ENCODE measurements at places on chromosomes 11 and 22.

- DNase-seq: no peak
Observed at GRCh38 chr11:62401811-62402210, 17.0 kb upstream of the SCGB1A1 start.

DNA sequence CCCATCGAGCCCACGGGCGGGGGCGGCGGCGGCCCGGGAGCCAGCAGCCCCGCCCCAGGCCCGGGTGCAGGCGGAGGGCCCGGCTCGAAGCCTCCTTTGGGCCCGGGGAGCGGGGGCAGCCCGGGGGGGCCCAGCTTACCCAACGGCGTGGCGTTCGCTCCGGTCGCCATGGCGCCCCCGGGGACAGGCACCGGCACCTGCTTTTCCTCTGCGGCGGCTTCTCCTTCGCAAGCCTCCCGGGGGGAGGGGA lies 194 bp downstream of the SF1 start:
- DNase-seq: no peak

DNA sequence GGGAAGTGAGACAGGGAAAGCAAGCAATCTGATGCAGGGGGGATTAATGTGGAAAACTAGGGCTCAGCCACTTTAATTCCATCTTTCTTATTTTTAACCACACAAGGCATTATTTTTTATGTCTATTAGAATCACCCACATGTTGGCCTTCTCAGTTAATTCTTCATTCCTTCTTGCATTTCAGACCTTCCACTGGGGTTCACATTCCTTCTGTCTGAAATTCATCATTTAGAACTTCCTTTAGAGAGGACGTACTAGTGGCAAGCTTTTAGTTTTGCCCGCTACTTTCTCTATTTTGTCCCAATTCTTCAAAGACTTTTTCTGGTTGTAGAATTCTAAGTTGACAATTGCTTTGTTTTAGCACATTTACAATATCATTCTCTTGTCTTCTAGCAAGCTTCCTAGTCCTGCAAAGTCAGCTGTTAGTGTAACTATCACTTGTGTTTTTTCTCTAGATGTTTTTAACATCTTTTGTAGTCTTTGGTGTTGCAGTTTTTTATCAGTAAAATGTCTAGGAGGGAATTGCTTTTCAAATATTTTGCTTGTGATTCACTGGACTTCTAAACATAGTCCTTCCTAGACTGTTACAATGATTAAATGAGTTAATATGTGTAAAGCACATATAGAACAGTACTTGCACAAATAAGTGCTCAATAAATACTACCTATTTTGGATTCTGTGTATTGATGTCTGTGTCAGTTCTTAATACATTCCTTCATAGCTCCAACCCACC lies 5.5 kb upstream of the NNMT start:
- DNase-seq: no peak

DNA sequence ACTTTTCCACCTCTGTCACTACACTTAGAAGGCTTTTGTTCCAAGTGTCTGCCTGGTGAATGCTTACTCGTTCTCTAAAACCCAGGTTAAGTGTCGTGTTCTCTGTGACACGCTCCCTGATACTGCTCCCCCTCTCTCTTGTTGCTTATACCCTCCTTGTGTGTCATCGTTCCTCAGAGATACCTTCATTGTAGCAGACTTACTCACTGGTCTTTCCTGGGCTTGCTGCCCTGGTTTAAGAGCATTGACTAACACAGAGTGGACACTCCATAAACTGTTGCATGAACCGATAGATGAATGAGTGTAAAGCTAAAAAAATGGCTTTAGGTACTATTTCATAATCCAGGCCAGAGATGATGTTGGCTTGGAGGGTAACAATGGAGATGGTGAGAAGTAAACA lies 171.3 kb downstream of the GRIK4 start:
- no peak for DNase-seq

DNA sequence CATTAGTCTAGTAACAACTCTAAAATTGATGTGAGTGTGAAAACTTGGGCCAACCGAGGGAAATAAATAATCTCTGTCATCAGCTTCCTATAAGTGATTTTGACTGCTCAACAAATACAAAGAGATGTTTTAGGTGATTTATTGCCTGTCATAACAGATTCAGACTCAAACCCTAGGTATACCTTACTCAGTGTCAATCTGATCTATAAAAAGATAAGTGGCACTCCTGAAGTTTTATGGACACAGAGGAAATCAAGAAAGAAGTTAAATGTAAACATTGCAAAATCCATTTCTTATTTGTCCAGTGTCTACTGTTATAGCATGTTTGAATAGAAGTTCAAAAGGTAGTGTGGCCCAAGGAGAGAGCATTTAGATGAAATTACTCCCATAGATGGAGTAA lies 30.4 kb upstream of the TYR start:
- no peak for DNase-seq

DNA sequence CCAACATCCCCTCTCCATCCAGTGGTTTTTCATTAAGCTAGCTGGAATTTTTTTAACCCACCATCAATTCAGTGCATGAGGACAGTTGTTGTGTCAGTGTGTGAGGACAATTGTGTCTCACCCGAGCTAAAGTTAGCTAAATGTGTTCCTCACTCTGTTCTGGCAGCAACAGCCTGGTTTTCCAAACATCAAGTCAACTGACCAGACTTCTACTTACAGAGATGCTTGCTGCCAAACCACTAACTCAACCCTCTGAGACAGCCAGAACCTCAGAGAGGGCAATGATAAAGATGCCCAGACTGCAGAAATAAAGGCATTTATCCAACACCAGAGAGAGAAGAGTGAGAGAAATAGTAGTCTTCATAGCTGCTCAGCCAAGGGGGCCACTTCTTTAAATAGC lies 6.7 kb downstream of the PAMR1 start:
- DNase-seq: no peak

DNA sequence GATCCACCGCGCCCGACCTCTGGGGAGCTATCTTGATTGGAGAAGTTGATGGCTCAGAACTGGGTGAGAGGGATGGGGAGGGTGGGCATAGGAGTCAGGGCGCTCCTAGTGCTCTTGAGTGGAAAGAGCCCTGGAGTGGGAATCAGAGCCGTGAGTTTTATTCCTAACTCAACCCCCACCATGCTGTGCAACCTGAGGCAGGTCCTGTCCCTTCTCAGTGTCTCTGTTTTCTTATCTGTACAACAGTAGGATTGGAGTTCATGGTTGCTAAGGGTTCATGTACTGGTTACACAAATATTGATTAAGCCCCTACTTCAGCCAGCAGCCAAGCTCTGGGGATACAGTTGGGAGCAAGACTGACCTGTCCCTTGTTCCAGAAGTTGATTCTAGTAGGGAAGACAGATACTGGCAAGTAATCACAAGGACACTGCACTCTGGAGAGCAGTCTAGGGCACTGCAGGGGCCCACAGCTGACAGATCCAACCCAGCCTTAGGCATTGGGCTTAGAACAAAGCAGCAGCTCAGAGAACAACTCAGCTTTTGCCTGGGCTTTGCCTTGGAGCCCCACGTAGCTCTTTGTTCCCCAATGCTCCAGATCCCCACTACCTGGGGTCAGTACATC lies 12.4 kb upstream of the DAGLA start:
- DNase-seq: no peak

- no peak for DNase-seq
Observed at GRCh38 chr11:108559340-108559739, 34.2 kb downstream of the EXPH5 start.

DNA sequence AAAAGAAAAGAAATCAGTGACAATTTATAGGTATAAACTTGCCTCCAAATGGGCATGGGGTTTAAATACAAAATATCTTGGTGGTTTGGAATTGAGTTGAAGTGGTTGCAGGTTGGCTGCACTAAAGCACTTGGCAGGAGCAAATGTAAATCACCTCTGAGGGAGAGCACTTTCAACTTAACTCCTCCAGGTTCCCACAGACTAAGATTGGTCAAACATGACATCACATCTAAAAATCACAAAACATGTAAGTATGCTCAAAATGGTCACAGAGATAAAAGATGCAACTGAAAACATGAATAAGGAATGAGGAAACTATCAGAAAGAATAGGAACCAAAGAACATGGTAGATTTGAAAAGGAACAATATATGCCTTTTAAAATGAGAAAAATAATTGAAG lies 12.3 kb upstream of the SHANK3 start:
- no peak for DNase-seq

DNA sequence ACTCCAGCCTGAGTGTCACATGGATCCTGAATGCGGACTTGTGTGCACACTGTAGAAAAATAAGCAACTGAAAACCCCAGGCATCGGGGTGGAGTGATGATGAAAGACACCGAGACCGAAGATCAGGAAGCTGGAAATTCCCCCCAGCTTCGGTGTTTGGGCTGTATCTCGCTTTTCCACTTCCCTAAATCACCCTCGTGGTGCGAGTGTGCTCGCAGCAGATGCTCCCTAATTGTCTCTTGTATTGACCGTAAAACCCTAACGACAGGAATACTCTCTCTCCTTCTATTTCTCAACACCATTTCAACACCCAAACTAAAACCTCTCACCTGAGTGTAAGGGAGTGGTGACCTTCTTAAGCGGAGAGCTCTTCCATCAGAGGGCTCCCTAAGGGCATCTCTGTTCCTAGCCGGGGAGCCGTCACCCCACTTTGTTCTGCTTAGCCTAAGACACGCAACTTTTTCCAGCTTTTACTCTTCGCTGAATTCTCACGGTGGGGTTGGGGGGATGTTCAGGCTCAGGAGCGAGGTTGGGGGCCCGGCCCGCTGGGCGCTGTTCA lies 635 bp upstream of the GRK3 start:
- no peak for DNase-seq

GRCh38 chr22:38767313-38767712 lies 11.5 kb upstream of the SUN2 start:
- no peak for DNase-seq

GRCh38 chr11:65439331-65440181 lies 17.0 kb downstream of the NEAT1 start:
- DNase-seq: no peak

DNA sequence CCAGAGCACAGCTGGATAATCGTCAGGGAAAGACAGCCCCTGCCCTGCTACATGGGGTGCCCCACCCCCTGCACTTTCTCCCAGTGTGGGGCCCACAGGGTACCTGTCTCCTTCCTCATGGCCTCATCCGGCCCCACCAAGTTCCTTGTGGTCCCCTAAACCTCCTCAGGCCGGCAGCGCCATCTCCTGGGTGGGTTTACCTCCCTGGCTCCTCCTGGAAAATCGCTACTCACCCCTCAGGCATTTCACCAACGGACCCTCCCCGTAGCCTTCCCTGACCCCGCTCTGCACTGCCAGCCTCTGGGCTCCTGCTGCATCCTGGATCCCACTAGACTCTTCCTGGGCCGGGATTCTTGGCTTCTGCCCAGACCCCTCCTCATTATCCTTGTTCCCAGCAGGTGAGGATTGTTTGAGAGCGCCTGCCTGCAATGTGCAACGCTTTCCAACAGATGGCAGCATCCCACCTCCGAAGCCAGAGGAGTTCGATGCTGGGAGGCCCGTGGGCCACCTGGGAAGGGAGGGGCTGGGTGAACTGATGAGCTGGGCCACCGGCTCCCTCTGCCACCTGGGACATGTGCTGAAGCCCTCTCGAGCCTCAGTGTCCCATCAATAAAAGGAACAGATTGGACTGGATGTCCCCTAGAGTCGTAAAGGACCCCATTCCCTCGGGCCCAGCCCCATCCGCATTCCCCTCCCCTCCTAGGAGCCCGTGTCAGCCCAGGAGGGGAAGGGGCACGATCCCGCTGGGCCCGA lies 44.2 kb upstream of the TTLL12 start:
- DNase-seq: no peak

DNA sequence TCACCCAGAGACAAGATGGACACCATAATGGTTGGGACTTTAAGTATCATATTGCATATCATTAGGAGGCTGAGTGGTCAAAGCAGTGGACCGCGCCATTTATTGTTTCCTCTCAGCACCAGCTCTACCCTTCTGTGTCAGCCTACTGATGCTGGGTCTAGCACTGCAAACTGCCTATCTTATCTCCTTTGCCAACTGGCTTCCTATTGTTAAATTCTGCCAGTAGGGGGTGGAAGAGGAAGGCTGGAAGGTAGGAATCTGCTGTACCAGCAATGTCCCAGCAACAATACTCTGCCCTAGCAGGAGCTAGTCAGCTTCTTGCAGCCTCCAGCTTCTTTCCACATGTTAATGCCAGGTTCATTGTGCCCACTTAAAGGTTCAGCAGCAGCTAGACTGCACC lies 367.1 kb upstream of the PDGFD start:
- DNase-seq: no peak

DNA sequence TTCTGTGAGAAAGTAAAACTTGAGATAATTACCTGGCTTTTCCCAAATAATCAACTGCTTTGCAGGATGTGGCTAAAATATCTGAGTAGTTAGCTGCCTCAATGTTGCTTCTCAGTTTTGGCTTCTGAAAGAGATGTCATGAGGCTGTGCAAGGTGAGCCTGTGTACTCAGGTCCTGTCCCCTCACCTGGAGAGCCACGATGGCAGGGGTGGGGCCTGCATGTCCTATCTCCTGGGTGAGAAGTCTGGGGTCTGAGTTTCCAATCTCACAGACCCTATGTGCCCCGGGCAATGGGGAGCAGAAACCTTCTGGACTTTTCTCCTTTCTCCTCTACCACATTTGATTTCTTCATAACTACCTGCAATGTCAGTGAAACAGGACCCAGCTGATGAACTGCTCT lies 338.6 kb upstream of the B3GAT1 start:
- no peak for DNase-seq

DNA sequence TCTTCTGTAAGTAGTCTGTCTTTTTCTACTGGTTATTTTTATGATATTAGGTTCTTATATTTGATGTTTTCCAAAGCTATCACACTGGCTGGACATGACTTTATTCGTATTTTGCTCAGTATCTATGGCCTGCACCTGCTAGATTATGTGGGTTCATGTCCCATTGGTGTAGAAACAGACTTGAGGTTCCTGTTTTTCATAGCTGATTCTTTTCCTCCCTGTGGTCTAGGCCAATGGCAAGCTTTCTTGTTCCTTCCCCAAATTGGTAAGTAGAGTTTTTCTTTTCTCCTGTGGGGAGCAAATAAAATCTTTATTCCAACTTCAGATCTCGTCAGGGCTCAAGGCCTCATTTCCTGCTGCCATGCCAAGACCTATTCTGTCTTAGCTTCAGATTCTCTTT lies 30.2 kb upstream of the SWAP70 start:
- DNase-seq: no peak

DNA sequence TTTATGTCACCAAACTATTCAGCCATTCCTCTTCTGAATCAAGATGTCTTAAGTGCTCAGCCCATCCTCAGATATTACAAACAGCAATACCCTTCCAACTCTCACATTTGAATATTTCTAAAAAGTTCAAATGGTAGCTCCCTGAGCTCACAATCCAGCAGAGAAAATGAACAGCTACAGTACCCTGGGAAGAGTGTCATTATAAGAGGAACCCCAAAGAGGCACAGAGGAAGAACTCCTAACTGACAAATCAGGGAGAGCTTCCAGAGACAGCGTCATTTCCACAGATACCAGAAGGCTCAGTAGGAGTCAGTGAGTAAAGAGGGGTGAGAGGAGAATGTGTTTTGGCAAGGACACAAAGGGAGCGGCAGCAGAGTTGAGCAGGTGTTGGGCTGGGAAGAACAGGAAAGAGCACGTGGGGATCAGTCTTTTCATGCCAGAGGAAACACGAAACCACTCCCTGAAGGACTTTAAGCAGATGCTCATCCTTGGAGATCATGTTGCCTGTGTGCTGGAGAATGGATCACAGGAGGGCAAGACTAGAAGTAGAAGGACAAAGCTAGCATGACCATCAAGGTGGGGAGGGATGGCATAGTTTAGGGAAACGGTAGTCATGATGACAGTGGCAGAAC lies 4.3 kb downstream of the CLTCL1 start:
- no peak for DNase-seq

GRCh38 chr11:24738972-24739371 lies 242.1 kb downstream of the LUZP2 start:
- DNase-seq: no peak

Data from NCI-H1436 treated with DMSO at 0.1 percent for 48 hours (cell line).